ENCODE measurements at places on chromosomes 7 and 10. TPM values are rescaled to one million over a fixed set of nuclear protein-coding genes. Genes with fewer than 3 reads are reported as not detected.
A peak's percentile ranks its signal among the peaks of the same experiment; 100 is the strongest.

DNA sequence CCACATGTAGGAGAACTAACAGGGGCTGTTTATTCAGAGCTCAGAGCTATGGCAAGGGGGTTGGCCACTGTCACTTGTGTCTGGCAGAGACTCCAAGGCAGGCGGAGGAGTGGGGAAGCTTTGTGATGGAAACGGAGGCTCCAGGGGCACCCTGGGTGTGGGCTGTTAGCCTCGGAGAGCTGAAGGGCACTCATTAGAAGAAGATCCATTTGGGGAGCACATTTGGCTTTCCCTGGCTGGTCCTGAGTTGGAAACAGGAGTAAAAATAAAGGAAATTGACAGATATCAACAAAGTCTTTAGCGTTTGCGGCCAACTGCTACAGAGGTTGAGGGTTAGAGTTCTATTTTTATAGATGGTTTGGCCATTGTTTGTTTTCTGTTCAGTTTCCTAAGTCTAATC lies 288.3 kb upstream of the MKI67 start:
- no peak for DNase-seq
- H3K4me3 ChIP-seq, result no peak overlapping the region
- H3K36me3 ChIP-seq, result no peaks in the 10 kb centered on the region
- no peaks in the 10 kb centered on the region for H3K4me1 ChIP-seq
- H3K27ac ChIP-seq, result no peak overlapping the region

DNA sequence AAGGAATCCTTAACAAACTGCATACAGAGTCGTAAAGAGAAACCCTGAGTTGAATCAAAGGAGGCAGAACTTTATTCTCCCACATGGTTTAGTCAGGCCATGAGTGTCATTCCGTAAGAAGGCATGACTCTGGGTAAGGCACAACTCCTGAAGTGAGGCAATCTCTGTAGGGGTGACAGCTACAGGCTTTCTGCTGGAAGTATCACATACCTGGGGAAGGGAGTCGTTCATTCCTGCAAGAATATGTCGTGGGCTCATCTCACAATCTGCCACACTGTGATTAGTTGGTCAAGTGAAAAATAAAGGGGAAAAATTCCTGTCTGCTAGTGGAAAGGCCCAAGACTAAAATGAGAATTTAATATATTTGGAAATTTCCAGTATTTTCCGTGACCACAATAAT lies 392.6 kb downstream of the POM121L12 start:
- H3K4me3 ChIP-seq, result no peak overlapping the region
- no peaks in the 10 kb centered on the region for H3K4me1 ChIP-seq
- no peak overlapping the region for H3K27ac ChIP-seq

DNA sequence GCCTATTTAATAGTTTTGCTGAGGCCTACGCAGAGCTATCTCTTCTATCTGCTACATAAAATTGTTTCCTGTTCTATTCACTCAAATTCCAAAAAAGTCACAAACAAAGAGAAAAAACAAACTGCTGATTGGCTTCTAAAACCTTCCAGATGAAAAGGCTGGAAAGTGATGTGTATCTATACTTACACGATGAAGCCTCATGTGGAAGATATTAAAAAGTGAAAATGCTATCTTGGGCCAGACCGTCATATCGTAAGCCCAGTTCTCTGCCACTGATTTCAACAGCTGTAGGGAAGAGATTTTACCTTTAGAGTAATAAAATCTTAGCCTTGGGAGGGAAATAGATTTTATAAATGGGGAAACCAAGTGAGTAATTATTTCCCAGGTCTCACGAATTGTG lies 394.8 kb downstream of the KIF20B start:
- H3K27ac ChIP-seq, result no peak overlapping the region
- no peak overlapping the region for H3K4me3 ChIP-seq
- H3K27me3 ChIP-seq, result no peaks in the 10 kb centered on the region
- DNase-seq, result no peak

DNA sequence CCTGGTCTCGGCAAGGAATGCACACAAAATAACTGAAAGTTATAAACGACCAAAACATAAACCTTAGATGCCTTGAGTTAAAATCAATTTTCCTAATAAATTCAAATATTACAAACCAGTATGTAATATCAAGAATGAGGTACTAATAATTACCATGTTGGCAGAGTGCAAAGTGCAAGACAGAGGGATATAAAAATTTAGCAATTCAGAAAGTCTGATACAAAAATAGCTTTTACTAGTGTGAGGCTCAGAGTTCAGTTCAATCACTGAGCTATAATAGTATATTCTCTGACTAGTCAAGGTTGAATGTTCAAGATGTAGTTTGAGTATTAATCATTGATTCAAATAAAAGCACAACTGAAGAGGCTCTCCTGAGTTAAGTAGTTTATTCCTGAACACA lies 4.8 kb upstream of the AUTS2 start:
- H3K27ac ChIP-seq, result no peak overlapping the region
- no peaks in the 10 kb centered on the region for H3K27me3 ChIP-seq
- H3K4me3 ChIP-seq, result no peak overlapping the region
- H3K4me1 ChIP-seq, result no peaks in the 10 kb centered on the region
- no peak for DNase-seq
- no peaks in the 10 kb centered on the region for H3K36me3 ChIP-seq

DNA sequence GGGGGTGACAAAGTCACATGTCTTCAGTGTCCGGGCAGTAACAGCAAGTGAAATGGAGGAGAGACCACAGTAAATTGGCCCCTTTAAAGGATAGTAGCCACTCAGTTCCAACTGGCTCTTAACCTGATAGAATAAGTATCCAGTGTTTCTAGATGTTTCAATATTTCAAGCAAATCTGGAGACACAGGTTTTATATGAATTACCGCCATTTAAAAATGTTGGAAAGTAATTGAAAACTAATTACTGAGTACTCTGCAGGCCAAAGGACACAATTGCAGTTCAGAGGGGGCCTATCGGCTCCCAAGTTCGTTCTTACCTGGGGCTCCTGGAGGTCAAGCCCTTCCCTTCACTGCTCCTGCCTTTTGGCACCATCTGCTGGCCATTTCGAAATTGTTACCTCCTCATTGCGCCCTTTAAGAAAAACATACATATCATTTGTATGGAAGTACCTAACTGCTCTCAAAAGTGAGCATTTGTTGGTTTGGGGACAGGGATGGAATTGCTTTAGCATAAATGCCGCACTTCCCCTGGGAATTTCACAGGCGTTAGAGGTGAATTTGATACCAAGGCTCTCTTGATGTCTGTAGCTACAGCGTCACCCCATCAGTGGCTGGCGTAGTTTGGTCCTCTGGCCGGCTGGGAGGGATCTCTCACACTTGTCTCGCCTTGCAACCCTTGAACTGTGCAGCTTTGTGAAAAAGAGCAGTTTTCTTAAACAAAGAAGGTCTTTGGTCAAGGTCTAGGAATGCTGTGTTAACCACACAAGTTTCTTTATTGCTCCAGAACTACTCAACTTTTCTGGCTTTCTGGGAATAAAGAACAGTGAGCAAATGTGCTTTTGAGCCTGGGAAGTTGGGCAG lies 220.0 kb downstream of the ARHGAP21 start:
- H3K4me1 ChIP-seq, result no peaks in the 10 kb centered on the region
- peaks cover 22% of the 10 kb centered on the region for H3K36me3 ChIP-seq
- H3K4me3 ChIP-seq, result no peak overlapping the region
- no peak for DNase-seq
- H3K27me3 ChIP-seq, result no peaks in the 10 kb centered on the region

GRCh38 chr10:113097036-113097435 lies 147.0 kb downstream of the TCF7L2 start:
- no peak for DNase-seq
- H3K27ac ChIP-seq, result peak overlapping the region; percentile 53
- no peaks in the 10 kb centered on the region for H3K36me3 ChIP-seq
- H3K4me3 ChIP-seq, result no peak overlapping the region

DNA sequence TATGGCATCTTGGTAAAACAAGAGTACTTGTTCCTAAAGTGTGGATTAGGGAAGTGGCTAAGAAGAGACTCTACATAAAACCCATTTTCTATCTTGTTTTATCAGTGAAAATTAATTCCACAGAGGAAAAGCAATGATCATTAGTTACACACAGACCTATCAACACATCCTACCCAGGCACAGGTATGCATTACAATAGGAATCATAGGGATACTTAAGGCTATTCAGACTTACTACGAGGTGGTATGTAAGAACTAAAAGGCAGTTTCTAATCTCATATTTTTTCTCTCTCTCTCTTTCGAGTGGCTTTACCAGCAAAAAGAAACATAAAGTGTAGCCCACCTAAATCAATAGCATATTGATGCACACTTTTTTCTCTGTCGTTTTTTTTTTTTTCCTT lies 166.3 kb upstream of the FEZF1 start:
- no peak for DNase-seq
- no peak overlapping the region for H3K4me3 ChIP-seq
- H3K36me3 ChIP-seq, result no peaks in the 10 kb centered on the region
- H3K27ac ChIP-seq, result no peak overlapping the region
- H3K4me1 ChIP-seq, result no peaks in the 10 kb centered on the region
- H3K27me3 ChIP-seq, result no peaks in the 10 kb centered on the region

- no peaks in the 10 kb centered on the region for H3K36me3 ChIP-seq
- no peaks in the 10 kb centered on the region for H3K27me3 ChIP-seq
- peak; percentile 39 for DNase-seq
Measured at GRCh38 chr10:110356628-110357245, 52.0 kb upstream of the SMNDC1 start.

DNA sequence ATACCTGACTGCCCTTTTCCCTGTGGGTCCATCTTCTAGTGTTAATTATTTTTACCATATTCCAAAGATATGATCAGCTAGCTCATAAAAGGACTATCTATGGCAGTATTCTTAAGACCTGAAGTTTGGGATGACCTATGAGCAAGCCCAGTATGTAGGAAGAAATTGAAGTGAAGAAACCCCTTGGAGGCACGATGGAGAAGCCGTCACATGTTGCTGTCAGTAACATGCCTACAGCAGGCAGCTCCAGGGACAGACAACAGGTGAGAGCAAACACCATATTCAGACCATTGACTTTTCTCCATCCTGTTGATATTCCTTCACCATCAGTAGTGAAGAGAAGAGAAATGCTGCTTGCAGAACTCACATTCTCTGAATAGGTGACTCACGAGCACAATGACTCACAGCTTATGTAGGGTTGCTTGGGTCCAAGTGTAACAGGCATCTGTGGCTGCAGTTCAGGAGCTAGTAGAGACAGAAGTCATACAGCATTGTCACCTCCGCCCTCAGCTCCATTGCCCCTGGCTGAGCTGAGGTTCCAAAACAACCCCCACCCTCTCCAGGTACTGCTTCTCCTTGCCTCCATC lies 8.4 kb upstream of the LYZL2 start:
- no peaks in the 10 kb centered on the region for H3K27me3 ChIP-seq
- H3K4me3 ChIP-seq, result no peak overlapping the region
- H3K27ac ChIP-seq, result no peak overlapping the region
- DNase-seq, result no peak
- no peaks in the 10 kb centered on the region for H3K4me1 ChIP-seq
- H3K36me3 ChIP-seq, result no peaks in the 10 kb centered on the region

- DNase-seq, result no peak
- no peaks in the 10 kb centered on the region for H3K27me3 ChIP-seq
- H3K4me1 ChIP-seq, result peaks cover 3% of the 10 kb centered on the region
- no peak overlapping the region for H3K27ac ChIP-seq
- H3K4me3 ChIP-seq, result no peak overlapping the region
- no peaks in the 10 kb centered on the region for H3K36me3 ChIP-seq
Measured at GRCh38 chr7:8175929-8176369, 86.0 kb downstream of the ICA1 start.

DNA sequence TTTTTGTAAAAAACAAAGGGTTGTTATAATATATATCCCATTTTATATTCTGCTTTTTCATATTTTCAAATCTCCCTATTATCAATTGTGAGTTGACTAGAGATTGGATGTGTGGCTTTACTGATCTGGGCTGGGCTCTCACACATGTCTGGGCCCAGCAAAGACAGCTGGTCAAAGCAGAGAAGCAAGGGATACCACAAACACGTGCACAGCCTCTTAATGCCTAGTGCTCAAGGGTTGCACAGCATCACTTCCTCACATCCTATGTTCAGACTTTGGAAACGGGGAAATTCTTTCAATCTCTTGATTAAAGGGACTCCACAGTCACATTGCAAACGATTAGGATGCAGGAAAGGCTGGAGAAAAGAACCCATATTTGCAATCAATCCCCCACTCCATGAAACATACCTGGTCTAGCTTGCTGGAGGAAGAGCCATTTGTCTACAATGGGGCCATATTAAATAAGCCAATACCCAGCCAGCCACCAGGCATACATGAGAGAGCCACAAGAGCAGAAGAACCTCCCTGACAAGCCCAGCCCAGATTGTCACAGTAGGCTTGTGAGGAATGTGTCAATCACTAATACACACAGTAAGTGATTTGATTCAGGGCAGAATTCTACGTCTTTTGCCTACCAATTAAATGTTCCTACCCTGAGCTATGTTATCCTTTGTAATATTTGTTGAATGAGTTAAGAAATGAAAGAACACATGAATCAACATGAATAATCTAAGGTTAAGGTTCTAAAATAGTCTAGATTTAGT lies 431.2 kb downstream of the TNS3 start:
- DNase-seq, result no peak
- H3K27ac ChIP-seq, result no peak overlapping the region
- no peaks in the 10 kb centered on the region for H3K36me3 ChIP-seq
- peaks cover 2% of the 10 kb centered on the region for H3K4me1 ChIP-seq
- no peaks in the 10 kb centered on the region for H3K27me3 ChIP-seq

GRCh38 chr7:143120691-143121405 lies 11.0 kb upstream of the PIP start:
- no peaks in the 10 kb centered on the region for H3K4me1 ChIP-seq
- no peaks in the 10 kb centered on the region for H3K36me3 ChIP-seq
- no peaks in the 10 kb centered on the region for H3K27me3 ChIP-seq
- H3K27ac ChIP-seq, result no peak overlapping the region
- H3K4me3 ChIP-seq, result no peak overlapping the region

DNA sequence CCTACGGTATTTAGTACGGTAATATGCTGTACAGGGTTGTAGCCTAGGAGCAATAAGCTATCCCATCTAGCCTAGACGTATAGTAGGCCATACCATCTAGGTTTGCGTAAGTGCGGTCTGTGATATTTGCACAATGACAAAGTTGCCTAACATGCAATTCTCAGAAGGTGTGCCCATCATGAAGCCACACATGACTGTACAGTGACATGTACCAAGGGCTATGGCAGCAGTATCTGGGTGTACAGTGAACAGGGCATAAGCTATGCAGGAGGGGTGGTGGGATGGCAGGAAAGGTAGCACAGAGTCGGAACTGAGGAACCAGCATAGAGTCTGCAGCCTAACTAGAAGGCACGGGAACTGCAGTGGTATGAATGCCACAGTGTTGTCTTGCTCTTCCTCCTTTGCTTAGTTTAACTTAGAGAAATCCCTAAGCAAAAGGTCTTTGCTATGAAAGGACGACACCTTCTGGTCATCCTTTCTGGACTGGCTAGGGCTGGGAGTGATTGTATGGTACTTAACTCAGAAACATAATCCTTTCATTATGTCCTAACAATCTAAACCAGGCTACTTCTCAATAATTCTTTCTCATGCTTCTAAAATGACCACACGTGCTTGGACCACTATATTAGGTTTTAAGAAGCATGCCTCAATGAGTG lies 93.5 kb downstream of the DYNC1I1 start:
- H3K27me3 ChIP-seq, result no peaks in the 10 kb centered on the region
- DNase-seq, result no peak
- H3K36me3 ChIP-seq, result no peaks in the 10 kb centered on the region

- no peak overlapping the region for H3K4me3 ChIP-seq
- no peak for DNase-seq
- H3K27ac ChIP-seq, result no peak overlapping the region
- H3K4me1 ChIP-seq, result no peaks in the 10 kb centered on the region
Measured at GRCh38 chr7:18828994-18829857, 288.2 kb downstream of the TWIST1 start.

TDRD1 gene
- total RNA-seq, result 0.53 TPM

ASAH2 gene
- 0.21 TPM for total RNA-seq

PAX4 gene
- total RNA-seq, result not detected

VTI1A gene
- total RNA-seq, result 32.5 TPM

XRCC2 gene
- total RNA-seq, result 0.11 TPM

CALML5 gene
- total RNA-seq, result not detected

IKZF1 gene
- 3.6 TPM for total RNA-seq

PNLIPRP3 gene
- total RNA-seq, result not detected

TAS2R5 gene
- not detected for total RNA-seq

CYP26C1 gene
- not detected for total RNA-seq

Data from ascending aorta (tissue), 2 donors.